ENCODE measurements at places on chromosomes 16 and 17. TPM values are rescaled to one million over a fixed set of nuclear protein-coding genes. Genes with fewer than 3 reads are reported as not detected.
A peak's percentile ranks its signal among the peaks of the same experiment; 100 is the strongest.

Gene CES3
- 1.3 TPM for total RNA-seq

DNA sequence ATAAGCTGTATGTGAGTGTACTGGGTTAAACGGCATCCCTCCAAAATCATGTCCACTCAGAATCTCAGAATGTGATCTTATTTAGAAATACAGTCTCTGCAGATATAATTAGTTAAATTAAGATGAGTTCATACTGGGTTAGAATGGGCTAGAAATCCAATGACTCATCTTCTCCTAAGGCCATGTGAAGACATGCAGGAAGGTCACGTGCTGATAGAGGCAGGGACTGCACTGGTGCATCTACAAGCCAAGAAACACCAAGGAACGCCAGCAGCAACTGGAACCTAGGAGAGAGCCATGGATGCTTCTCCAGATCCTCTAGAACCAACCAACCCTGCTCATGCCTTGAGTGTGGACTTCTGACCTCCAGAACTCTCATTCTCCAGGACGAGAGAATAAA is 241.0 kb downstream of the XYLT1 start:
- no peak for DNase-seq

DNA sequence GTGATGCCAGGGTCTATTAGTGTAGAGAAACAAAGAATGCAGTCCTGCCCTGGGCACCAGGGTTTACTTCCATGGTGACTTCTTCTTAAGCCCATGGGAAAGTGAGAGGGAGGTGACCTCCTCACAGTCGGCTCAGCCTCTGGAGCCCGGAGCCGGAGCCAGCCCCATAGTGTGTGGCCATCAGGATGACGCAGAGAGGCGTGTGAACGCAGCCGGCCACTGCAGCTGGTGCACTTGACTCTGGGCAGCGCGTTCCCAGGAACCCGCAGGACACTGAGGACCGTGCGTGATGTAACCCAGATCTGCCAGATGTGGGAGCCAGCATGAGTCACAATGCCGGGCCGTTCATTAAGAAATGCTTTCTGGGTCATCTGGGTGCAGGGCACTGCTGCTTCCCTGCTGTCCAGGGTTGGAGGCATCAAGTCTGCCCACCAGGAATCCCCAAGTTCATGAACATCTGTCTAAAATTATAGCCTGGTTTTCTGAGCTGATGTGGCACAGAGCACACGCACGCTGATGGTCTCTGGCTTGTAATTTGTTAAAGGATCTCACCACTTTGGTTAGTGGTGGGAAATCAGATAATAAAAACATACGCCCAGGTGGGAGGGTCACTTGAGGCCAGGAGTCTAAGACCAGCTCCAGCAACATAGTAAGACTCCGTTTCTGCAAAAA is 114.1 kb downstream of the PITPNC1 start:
- DNase-seq = peak; percentile 81

DNA sequence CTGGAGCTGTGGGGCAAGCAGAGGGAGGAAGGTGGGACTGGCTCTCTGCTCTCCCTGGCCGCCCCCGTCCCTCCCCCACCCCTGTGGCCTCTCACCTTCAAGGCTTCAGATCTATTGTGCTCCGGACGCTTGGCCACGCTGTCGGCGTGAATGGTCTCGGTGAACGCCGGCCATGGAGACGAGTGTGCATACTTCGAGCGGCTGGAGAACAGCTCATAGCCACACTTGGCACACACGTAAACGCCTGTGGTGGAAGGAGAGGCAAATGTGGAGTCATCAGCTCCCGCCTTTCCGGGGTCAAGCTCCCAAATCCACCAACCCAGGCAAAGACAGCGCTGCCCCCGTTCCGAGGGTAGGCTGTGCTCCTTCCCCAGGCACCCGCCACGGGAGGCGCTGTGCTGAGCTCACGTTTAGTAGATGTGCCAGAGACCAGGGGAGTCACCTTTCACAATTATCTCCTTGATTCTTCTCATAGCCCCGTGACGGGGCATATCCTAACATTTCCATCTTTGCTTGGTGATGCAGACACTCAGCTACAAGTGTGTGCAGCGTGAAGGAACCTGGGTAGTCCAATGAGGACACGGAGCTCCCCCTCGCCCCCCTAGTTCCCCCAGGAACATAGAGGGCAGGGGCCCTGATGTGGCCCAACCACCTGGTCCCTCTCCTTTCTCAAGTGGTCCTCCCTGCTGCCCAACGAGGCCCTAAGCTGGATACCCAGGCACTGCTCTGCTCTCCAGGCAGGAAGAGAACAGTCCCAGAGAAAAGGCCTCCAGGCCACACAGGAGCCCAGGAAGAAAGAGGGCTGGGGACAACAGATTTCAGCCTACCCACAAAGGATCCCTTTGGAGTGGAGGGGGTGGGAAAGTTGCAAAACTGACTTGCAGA is 1.6 kb downstream of the MSRB1 start:
- no peak for DNase-seq

DNA sequence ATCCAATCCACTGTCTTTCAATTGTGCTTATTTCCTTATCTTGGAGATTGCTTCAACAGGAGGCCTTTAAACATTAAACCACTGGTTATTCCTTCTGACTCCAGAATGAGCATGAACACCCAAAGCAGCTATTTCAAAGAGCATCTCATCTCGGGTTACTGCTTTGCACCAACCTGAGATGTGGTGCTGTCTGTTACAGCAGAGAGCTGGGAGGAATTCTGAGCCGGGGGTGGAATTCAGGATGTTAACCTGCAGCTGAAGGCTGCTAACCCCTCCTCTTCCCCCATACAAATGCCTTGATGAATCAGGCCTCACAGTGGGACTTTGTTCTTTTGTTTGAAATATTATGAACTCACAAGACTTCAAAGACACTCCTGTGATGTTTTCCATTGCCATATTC is 113.1 kb downstream of the SHISA9 start:
- DNase-seq = no peak

DNA sequence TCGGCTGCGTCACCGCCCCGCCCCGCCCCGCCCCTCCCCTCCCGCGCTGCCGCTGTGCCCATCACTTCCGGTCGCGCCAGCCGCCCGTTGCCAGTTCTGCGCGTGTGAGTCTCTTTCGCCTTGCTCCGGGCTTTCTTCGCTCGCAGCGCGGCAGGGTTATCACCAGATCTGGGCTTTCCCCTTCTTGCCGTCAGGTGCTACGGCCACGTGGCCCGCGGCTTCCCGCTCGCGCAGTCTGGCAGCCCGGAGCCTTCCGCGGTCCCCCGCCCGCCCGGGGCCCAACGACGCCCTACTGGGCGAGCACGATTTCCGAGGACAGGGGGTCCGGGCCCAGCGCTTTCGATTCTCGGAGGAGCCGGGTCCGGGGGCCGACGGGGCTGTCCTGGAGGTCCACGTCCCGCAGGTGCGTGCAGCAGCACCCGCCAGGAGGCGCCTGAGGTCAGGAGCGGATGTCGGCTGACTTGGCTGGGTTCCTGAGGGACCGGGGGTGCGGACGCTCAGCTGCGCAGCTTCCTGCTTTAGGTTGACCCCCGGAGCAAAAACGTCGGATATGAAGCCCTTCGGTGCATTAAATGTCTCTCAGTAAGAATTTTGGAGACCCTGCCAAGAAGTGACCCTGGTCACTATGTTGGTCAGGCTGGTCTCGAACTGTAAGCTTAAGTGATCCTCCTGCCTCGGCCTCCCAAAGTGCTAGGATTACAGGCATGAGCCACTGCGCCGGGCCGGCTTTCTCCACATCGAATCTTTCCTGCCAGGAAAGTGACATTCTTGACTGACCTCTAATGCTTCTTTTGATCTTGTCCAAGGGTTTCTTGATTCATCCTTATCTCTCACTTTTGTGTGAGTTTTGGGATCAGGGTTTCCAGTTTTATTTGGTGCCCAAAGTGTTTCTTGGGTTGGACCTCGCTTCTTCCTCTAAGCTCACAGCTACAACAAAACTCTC is at the start of gene METTL23:
METTL23 (plus strand) TSS at position 64 of the 943 bp plus-strand sequence. CDS start 2,872 bp downstream, outside the sequence.
- peak; percentile 97 for DNase-seq

- peak; percentile 60 for DNase-seq
Observed at GRCh38 chr16:64771273-64771672, 350.6 kb downstream of the CDH11 start.

- no peak for DNase-seq
Observed at GRCh38 chr16:82509691-82510430, 116.9 kb upstream of the CDH13 start.

Gene TOP2A
- 12.6 TPM for total RNA-seq

Gene SCGB1C2
- not detected for total RNA-seq

GRCh38 chr17:1779571-1780131 is 17.8 kb downstream of the SERPINF1 start:
- DNase-seq = no peak

DNA sequence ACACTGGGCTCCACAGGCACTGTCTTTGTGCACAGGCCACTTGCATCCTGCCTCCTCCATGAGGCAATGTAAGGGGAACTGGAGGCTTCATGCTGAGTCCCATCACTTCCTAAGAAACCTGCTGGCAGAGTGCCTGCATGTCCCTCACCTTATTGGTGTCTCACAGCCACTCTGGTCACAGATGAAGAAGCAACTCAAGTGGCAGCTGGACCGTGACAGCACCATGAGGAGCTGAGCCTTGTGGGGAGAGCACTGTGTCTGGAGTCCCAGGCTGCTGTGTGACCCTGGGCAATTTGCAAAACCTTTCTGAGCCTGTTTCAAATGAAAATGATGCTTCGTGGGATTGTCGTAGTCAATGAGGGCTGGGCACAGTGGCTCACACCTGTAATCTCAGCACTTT is 19.5 kb downstream of the ANKRD40 start:
- DNase-seq = no peak

DNA sequence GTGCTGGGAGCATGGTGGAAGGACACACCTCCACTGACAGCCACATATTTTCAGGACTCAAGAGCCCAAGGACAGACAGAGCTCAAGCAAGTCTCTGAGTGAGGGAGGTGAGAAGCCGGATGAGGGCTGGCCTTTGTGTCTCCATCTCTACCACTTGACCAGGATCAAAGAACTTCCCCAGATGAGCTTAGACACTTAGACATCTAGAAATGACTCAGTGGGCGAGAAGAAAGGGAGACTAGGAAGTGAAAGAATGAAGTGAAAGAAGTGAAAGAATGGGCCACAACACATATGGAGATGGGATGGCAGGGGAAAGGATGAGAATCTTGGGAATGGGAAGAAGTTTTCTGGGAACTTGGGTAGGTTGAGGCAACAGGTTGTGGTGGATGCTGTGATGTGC is 274.9 kb upstream of the CCL2 start:
- no peak for DNase-seq

GRCh38 chr17:39357986-39358385 is 43.4 kb downstream of the FBXL20 start:
- no peak for DNase-seq

DNA sequence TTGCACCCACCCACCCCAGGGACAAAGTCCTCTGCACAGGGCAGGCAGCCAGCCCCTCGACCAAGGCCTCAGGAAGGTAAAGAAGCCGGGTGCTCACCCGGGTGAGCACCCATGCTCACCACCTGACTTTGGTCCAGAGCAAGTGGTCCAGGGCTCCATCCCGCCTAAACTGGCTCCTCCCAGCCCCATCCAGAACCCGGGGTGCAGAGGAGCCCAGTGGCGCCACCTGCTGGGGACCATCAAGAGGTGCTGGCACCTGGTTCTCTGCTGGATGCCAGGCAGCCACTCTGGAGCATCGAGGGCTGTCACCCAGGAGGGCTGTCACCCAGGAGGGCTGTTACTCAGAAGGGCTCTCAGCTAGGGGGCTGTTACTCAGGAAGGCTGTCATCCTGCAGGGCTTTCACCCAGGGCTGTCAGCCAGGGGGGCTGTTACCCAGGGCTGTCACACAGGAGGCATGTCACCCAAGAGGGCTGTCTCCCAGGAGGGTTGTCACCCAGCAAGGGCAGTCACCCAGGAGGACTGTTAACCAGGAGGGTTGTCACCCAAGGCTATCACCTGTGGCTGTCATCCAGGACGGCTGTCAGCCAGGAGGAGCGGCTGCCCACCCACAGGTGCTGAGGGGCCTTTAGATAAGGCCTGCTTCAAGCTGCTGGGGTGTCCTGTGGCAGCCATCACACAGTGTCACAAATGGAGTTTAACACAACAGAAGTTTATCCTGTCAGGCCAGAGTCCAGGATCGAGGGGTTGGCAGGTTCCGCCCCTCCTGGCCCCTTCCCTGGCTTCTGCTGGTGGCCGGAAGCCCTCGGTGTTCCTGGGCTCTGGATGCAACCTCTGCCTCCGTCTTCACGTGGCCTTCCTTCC is 98.5 kb downstream of the TNFRSF13B start:
- DNase-seq = peak; percentile 78

DNA sequence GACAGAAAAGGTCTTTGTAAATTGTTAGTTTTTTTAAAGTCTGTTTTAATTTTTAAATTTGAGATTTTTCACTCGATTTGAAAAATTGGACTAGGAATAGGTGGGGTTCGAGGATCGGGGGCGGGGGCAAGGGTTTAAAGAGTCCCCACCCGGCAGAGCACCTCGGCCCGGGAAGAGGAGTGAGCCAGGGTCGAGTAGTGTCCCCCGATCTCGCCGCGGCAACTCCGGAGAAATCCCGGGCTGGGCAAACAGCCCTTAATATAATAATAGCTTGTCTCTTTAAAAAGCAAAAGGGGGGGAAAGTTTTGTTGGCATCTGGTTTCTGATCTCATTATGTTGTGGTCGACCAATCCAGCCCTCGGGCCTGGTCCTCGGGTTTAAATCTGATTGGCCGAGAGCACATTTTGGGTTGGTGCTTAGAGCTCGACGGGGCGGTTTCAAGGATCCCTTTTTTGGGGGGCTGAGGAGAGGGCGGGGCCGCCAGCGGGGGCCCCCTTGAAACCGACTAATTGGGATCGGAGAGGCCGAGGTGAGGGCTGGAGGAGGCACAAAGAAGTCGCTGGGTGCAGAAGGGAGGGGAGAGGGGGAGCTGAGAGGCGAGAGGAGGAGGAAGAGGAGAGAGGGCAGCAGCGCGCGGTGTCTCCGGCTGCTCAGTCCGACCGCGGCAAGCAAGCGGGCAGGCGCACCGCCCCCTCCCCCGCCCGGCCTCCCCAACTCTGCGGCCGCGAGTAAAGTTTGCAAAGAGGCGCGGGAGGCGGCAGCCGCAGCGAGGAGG is at the start of gene FZD2:
FZD2 (plus strand) TSS at position 653 of the 775 bp plus-strand sequence. CDS start 205 bp downstream, outside the sequence.
- peak; percentile 86 for DNase-seq

Gene SETD1A
- 14.4 TPM for total RNA-seq

GRCh38 chr16:23146877-23147601 is 2.2 kb downstream of the USP31 start:
- no peak for DNase-seq

GRCh38 chr17:31435581-31435980 is 44.1 kb downstream of the RAB11FIP4 start:
- no peak for DNase-seq

DNA sequence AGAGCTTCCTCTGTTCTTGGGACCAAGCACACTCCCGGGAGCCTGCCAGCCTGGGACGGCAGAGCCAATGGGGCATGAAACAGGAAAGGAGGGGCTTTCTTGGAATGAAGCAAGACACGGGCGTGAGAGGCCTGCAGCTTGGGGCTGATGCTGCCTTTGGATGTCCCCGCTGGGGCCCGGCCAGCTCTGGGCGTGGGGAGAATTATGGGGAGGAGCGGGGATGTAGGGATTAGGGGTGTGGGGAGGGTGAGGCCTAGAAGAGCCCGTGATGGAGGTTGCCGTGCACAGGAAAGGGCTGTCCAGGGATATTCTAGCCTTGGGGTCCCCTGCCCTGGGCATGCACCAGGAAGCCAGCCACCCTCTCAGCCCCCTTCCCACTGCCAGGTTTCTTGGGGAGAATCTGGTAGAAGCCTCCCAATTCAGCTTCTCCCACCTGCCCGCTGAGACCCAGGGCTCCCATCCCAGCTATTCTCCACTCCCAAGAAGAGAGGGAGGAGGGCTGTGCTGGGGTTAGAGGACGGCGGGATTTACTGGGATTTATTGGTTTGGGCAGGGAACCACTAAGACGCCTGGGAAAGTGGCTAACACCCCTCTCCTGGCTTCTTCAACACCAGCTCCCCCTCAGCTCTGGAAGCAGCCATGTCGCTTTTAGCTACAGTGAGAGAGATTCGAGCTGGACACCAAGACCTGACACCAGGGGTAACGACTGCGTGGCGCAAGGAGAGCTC is 20.0 kb upstream of the NXPH3 start:
- peak; percentile 39 for DNase-seq

Gene ZACN
- 0.17 TPM for total RNA-seq

- peak; percentile 95 for DNase-seq
Observed at GRCh38 chr17:38898812-38899348, 26.5 kb upstream of the LASP1NB start.

Measured in spleen (tissue), 13 donors.